ENCODE measurements at places on chromosomes 7 and 10.

- peak; percentile 64 for DNase-seq
Measured at GRCh38 chr10:67837541-67838314, at the start of gene DNAJC12. Gene DNAJC12 (minus strand): TSS chr10:67838188. CDS start chr10:67838011, 177 bp downstream.

DNA sequence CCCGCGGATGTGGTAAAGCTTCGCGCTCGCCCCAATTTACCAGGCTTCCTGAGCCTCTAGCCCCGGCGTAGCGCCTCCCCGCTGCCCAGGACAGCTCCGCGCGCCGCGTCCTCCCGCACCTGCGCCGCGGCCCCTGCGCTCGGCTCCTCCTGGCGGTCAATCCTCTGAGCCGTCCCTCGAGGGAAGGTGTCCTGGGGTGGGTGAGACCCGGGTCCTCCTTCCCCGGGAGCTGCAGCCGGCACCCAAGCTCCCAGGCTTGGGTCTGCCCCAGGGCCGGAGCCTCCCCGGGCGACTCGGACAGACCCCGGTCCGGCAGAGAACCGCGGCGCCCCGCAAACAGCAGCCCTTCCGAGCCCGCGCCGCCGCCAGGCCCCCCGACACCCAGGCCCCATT, 512 bp downstream of the OSBPL3 start:
- peak; percentile 82 for DNase-seq

- DNase-seq: no peak
Measured at GRCh38 chr10:70280099-70280498, 3.7 kb downstream of the NPFFR1 start.

DNA sequence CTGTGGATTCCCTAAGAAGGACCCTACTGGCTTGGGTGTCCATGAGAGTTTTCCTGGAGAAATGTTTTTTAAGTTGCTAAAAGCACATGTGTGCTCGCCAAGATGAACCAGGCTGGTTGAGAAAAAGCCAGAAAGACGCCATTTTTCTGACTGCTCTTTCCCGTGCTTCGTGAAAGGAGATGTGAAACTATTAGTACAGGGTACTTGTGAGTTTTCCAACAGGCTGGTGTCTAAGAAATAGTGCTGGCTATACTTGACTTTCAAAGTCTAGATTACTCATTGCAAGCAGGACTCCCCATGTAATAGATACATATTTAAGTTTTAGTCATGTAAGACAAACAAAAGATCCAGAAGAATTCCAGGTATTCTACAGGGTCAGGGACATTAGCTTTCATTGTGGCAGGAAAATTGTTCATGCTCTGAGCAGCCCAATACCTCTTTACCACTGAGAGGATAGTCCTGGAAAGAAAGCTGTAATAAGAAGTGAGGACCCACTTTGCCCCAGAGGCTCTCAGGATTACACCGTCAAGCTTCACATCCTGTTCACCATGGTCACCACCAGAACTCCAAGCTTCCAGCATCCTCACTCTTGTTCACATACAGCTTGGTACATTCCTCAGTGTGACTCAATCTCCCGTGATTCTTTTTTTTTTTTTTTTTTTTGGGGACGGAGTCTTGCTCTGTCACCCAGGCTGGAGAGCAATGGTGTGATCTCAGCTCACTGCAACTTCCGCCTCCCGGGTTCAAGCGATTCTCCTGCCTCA, 43.8 kb upstream of the ICA1 start:
- no peak for DNase-seq

- no peak for DNase-seq
Measured at GRCh38 chr10:70323138-70323696, 39.4 kb upstream of the NPFFR1 start.

DNA sequence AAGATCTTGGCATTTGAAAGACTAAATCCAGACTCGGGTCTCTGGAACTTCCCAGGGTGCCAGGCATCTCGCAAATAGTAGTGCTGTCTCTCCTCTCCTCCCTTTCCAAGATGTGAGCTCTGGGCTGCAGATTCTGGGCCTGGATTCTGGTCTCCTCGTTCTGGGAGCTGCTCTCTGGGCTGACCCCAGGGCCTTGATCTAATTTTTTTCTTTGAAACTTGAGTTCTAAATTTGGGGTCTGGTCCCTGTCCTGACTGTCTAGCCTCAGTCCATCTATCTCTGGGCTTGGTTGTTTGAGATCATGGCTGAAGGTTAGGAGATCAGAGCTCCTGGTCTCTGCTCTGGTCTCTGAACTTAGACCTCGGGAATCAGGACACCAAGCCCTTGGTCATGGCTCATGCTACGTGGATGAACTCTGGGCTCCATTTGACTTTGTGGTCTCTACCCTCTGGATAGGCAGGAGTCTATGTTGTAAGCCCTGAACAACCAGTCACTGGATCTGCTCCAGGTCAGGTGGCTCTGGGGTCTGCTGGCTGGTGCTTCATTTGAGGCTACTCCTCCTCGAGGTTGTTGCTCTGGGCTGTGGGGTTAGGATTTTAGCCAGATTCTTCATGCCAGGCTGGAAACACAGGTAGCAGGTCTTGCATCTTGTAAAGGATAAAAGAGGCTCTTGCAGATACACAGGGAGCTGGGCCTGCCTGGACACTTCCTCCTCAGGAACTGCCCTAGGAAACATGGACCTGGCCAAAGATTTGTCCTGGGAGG, 8.0 kb upstream of the MBL2 start:
- no peak for DNase-seq

- no peak for DNase-seq
Measured at GRCh38 chr7:139830292-139830691, 1.2 kb downstream of the TBXAS1 start.

DNA sequence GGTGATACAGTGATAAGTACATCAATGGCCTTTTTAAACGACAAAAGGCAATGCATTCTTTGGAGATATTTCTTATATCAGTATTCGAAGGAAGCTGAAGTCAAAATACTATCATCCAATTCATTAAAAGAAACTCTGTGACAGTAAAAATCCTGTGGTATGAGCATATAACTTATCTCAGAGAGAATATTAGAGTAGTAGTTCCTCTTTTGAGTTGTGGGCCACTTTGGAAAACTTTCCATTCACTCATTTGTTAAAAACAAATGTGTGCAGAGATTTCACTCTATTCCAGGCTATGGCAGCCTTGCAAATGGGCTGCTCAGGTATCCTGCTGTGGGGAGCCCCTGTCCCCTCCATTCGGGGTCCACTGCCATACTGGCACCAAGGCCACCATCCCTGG, 55.3 kb upstream of the ZNF438 start:
- DNase-seq: no peak

GRCh38 chr10:15457382-15457781, 86.3 kb upstream of the FAM171A1 start:
- DNase-seq: no peak

DNA sequence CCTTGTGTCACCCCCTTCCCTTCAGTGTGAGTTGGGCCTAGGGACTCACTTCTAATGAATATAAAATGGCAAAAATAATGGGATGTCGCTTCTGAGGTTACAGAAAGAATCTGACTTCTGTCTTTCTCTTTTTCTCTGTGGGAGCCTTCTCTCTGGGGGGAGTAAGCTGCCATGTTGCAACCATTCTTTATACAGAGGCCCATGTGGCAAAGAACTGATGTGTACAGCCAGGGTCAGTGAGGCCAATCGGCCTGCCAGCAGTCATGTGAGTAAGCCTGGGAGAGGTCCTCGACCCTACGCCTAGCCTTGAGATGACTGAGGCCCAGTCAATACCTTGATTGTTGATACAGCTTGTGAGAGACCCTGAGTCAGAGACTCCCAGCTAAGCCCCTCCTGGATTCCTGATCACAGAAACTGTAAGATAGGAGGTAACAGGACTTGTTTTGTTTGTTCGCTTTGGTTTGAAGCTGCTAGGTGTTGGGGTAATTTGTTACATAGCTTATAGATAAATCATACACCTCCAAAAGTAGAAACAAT, 1.7 kb downstream of the TCAF1 start:
- DNase-seq: no peak

DNA sequence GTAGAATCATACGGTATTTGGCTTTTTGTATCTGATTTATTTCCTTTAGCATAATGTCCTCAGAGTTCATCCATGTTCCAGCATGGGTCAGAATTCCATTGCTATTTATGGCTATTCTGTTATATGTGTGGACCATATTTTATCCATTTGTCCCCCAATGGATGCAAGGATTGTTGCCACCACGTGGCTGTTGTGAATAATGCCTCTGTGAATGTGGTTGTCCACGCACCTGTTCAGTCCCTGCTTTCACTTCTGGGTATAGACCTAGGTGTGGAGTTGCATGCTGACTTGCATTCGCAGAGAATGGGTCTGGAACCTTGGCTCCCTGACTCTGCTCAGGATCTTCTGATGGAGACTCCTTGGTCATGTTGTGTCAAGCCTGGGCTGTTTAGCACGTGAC, 199.9 kb downstream of the CAMK1D start:
- DNase-seq: no peak

DNA sequence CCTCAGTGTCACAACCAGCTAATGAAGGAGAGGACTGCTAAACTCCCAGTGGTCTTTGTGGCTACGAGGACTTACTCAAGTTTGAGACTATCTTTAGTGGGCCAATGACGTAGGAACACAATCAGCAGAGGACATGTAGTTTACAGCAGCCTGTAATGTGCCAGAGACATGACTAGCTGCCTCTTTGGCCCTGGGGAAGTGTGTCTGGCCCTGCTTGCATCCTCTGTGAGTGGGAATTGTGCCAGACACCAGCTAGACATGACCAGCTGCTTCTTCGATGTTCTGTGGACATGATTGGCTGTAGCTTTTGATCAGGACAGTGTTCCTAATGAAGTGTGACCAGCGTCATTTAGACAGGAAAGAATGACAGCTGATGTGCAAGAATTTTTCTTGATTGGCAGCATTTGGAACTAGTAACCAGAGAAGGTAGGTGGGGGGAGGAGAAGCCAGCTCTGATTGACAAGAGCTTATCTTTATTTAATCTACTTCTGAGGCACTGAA, 141.7 kb downstream of the AUTS2 start:
- DNase-seq: no peak

DNA sequence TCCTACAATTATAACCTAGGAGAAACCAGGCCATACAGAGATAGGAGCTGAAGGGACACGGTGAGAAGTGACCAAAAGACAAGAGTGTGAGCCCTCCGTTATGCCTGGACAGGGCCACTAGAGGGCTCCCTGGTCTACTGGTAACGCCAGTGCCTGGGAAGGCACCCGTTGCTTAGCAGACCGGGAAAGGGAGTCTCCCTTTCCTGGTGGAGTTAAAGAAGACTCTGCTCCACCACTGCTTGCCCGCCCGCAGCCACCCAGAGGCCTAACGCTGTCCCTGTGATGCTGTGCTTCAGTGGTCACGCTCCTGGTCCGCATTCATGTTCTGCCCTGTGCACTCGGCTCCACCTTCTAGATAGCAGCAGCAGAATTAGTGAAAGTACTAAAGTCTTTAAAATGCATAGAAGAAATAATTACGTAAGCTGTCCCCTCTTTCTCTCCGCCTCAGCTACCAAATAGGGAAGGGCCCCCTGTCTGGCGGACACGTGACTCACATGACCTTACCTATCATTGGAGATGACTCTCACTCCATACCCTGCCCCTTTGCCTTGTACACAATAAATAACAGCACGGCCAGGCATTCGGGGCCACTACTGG, 34.8 kb downstream of the GRID2IP start:
- peak; percentile 84 for DNase-seq

GRCh38 chr7:79353720-79354468, 99.6 kb downstream of the MAGI2 start:
- no peak for DNase-seq

GRCh38 chr10:84310470-84310869, 17.9 kb upstream of the CCSER2 start:
- peak; percentile 38 for DNase-seq

GRCh38 chr10:96830511-96831199, 1.4 kb upstream of the LCOR start:
- DNase-seq: no peak

- DNase-seq: no peak
Measured at GRCh38 chr7:43113622-43114457, 1.4 kb downstream of the HECW1 start.

DNA sequence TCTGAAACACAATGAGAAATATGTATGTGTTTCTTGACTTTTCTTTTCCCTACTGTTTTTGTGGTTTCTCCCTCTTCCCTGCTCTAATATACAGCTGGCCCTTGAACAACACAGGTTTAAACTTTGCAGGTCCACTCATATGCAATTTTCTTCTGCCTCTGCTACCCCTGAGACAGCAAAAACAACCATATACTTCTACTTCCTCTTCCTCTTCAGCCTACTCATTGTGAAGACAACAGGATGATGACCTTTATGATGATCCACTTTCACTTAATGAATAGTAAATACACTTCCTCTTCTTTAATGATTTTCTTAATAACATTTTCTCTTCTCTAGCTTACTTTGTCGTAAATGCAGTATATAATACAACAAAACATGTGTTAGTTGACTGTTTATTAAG, 35.0 kb upstream of the DGKB start:
- DNase-seq: no peak

GRCh38 chr10:15960277-15960676, 100.0 kb upstream of the MINDY3 start:
- no peak for DNase-seq

DNA sequence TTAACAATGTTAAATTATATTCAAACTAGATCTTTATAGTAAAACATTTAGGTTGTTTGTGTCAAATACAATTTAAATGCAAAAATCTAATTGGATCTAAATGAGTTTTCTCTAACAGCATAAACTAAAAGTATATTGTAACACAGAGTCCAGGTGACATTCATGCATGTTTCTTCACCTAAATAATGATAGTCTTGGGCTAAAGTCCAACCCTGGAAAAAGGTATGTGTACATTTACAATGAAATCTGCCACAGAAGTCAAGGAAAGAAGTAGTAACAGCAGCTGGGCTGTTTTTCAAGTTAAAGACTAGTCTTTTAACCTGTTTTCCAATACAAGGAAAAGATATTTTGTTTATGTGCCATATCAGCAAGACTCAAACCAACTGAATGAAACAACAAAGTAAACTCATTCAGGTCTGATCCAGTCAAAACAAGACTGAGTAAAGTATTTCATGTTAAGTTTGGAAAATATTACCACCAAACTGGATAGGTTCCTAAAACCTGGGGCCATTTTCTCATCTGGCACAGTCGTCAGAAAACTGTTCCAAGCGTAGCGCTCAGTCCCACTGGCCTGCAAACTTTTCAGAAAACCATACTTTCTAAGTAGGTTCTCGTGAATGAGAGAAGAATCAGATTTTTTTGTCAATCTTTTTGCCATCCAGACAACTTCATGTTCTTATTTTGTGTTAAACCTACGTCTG, 349.2 kb downstream of the HGF start:
- DNase-seq: no peak

- DNase-seq: no peak
Measured at GRCh38 chr10:95392681-95393164, 101.9 kb upstream of the PDLIM1 start.

- DNase-seq: no peak
Measured at GRCh38 chr10:131174651-131175540, 136.6 kb downstream of the TCERG1L start.

DNA sequence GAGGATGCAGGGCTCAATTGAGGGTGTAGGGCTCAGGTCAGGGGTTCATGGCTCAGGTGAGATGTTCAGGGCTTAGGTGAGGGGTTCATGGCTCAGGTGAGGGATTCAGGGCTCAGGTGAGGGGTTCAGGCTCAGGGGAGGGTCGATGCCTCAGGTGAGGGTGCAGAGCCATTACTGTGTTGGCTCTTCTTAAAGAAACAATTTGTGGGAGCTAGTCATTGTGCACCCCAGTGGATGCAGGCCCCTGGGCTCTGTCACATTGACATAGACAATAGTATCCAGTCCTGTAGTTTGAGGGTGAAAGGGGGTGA, 86.7 kb downstream of the ADCY1 start:
- DNase-seq: no peak
